ENCODE measurements at places on chromosomes 3 and 15.

GRCh38 chr15:91651251-91651650, 202.3 kb upstream of the SLCO3A1 start:
- DNase-seq, result no peak

- no peak for DNase-seq
Measured at GRCh38 chr3:178676942-178677790, 140.9 kb downstream of the KCNMB2 start.

DNA sequence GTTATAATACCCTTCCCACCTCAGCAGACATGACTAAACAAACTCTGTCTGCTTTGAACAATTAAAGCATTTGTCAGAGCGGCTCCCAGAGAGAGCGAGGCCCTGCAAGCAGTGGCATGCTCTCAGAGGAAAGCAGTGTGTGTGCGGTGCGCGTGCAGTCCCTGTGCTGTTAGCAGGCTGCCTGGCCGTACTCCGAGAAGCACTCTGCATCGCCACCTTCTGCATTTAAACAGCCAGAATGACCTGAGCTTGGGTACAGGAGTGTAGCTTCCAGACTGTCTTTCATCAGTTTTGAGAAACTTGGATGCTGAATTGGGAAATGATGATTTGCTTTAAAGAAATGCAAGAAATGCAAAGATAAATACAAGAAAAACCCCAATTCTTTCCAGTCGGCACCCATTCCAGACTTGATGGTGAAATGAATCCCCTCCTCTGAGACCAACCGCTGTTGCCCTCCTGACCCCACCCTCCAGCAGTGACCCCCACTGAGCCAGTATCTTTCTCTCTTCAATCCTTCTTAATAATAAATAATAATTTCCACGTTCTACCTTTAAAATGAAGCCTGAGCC, 113.5 kb downstream of the VGLL4 start:
- DNase-seq, result no peak

DNA sequence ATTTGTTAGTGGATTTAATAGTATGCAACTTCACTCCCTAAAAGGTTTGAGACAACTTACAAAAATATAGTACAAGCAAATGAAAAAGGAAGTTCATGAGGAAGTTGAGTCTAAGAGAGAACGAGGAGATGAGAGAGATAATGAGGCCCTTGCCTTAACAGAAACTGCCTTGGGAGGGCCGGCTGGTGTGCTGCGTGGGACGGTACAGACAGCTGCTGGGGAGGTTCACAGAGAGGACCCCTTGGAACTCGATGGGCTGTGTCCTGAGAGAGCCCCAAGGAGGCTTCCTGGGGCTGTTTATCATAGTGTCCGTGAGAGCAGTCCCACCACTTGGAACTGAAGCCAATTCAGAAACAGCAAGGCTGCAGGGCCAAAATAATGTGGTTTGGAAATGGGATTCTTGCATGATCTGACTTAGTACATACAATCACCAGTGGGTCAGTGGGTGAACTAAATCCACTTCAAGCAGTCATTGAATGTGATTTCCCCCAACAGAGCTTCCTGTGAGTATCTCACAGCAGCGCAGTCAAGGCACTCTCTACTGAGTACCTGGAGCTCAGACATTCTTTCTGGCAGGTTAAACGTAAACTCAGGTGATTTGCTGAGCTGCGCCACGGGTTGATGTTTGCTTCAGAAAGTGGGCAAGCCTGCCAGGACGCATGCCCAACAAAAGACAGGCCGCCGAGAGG, 90.8 kb downstream of the CRTC3 start:
- DNase-seq, result no peak

DNA sequence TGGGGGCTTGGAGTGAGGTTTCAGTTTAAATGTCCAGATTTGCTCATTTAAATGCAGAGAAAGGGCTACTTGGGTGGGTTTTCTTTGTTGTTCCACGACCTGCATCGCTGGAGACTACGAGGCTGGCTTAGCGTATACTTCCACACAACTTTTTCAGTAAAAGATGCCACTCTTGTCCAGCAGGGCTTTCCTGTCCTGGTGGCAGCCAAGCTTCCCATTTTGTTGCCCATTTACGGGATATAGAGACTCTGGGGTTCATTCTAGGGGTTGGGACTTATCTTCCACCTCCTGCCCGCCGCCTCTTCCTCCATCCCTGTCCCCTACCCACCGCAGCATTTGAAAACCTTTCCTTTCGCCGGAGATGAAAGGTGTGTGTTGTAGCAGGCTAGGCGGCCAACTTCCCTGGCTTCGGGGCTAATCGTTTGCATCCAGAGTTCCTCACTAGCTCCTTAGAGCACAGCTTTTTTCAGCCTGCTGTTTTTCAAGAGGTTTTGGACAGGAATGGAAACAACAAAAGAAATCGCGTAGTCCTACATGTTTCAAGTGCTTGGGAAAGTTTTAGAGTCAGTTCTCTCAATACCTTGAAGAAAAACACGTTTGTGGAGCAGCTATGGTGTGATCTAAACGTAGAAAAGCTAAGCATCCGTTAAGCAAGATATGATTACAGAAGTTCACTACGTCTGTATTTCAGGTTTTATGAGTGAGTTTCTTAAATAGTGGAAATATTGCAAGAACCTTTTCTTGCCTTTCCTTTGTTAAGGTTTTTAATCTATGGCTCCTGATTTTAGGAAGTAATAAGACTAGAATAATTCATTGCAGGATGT, 843 bp downstream of the CHRNA5 start:
- no peak for DNase-seq

DNA sequence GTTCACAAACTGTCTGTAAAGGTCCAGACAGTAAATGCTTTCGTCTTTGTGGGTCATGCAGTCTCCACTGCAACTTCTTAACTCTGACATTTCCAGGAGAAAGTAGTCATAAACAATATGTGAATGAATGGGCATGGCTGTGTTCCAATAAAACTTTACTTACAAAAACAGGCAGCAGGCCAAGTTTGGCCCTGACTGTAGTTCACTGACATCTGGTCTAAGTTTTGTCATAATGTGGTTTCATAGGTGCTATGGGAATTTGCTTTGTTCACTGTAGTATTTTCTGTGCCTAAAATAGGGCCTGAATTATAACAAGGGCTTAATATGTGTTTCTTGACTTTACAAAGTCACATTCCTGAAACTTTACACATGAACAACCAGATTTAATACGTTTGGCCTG, 186.0 kb upstream of the KBTBD8 start:
- no peak for DNase-seq

DNA sequence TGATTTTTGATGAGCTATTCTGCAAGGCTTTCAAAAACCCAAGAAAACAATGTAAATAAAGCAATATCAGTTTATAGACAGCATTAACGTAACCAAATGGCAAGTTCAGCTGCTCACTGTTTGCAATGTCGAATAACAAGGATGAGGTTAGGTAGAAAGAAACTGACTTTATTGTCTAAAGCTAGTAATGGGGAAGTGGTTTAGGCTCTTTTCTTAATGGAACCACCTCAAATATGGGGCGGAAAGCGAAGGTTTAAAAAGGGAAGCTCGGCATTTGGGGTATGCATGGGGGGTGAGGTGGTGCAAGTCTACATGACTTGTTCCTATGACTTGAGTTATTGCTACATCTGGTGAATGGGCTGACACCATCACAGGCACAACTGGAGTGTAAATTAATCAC, 1060.2 kb downstream of the NSUN3 start:
- DNase-seq, result no peak

Measured in CD4-positive, alpha-beta T cell treated with Interleukin-15 for 4 hours (primary cell).